ENCODE measurements at places on chromosomes 1 and 21.

DNA sequence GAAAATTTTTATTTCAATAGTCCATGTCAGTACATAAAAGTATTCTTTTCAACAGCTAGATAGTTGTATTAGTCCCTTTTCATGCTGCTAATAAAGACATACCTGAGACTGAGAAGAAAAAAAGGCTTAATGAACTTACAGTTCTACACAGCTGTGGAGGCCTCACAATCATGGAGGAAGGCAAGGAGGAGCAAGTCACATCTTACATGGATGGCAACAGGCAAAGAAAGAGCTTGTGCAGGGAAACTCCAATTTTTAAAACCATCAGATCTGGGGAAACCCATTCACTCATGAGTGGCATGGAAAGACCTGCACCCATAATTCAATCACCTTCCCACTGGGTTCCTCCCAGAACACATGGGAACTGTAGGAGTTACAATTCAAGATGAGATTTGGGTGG is 50.7 kb downstream of the PTGFR start:
- DNase-seq = no peak

DNA sequence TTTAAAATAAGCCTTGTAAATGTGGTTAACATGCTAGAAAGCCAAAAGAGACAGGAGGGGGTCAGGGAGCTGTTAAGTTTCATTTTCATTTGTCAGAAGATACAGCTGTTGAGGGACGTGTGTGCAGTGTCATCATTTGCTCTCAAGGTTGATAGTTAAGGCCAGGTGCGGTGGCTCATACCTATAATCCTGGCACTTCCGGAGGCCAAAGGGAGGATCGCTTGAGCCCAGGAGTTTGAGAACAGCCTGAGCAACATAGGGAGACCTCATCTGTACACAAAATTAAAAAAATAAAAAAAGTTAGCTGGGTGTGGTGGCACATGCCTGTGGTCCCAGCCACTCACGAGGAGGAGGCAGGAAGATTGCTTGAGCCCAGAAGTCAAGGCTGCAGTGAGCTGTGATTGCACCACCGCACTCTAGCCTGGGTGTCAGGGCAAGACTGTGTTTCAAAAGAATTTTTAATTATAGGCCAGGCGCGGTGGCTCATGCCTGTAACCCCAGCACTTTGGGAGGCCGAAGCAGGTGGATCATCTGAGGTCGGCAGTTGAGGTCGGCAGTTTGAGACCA is 22.7 kb downstream of the ZBTB8OS start:
- no peak for DNase-seq

DNA sequence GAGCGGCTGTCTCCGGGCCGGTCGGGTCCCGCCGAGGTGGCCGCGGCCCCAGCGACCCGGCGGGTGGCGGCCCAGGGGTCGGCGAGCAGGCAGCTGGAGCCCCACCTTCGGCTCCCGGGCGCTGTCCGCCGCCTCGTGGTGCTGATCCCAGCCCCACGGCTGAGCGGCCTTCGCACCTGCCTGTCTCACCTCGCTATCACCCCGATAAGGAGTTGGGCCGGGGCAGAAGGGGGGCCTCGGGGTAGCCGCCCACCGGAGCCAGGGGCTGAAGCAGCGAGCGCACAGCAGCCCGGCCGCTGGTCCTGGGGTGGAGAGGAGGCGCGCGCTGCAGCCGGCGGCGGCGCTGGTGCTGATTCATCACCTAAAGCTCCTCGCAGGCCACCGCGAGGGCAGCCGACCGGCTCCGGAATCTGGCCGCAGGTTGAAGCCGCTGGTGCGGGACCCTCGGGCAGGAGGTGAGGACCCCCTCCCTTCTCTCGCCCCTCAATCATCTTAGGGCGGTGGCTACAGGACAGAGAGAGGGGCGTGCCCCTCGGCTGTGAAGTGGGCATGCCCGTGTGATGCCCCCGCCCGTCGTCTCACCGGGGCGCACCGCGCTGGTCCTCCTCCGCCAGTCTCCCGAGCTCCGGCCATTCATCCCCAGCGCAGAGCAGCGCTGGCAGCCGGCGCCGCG is 575 bp downstream of the TRIM67 start:
- DNase-seq = no peak

GRCh38 chr1:224226849-224227502 is 43.9 kb downstream of the DEGS1 start:
- no peak for DNase-seq

DNA sequence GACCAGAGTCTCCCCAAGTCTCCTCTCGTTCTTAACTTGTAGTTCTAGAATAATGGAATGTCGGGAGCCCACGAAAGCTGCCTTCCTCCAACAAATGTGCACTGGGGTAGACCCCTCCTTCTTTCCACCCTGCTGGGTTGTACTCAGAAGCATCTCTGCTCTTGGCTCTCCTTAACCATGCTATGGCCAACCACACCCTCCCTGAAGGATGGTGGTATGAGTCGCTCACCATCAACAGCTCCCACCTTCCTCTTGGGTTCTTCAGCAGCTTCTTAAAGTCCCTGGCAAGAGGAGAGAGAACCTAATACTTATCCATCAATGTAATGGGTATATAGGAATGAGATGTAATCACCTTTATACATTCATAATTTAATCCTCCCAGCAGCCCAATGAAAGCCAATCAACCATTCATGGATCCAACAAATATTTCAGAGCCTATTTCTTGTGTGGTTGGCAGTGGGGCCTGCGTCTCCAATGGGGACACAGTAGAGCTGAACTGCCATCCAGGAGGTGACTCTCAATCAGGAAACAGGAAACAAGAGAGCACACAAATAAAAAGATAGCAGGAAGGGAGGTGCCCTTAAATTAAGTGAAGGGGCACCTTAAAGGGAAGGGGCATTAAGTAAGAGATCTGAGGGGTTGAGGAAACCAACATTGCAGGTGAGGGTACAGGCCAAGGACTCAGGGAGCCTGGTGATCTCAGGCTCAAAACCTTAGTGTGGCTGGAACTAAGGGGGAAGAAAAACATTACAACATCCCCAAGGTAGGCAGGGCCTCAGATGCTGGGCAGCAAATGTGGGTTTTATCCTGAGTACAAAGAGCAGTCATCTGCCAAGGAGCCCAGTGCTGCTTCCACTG is 64.4 kb upstream of the ETS2 start:
- DNase-seq = no peak

DNA sequence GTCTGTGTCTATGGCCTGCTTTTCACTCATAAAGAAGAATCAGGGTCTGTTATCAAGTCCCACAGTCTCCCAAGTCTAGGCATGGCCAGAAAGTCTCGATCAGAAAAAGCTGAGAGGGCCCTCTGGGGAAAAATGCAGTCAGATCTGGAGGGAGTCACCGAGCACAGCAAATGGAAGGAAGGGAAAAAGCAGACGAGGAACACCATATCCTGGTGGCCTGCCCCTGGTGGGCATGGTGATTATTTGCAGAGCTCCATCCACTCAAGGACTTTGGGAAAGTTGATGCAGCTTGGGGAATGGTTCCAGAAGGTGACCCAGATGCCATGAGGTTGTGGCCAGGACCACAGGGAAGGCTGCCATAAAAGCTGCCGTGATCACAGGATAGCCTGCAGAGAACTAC is 189.1 kb downstream of the CLIC6 start:
- DNase-seq = no peak

GRCh38 chr1:112319371-112320040 is 76.5 kb upstream of the CTTNBP2NL start:
- DNase-seq = no peak

DNA sequence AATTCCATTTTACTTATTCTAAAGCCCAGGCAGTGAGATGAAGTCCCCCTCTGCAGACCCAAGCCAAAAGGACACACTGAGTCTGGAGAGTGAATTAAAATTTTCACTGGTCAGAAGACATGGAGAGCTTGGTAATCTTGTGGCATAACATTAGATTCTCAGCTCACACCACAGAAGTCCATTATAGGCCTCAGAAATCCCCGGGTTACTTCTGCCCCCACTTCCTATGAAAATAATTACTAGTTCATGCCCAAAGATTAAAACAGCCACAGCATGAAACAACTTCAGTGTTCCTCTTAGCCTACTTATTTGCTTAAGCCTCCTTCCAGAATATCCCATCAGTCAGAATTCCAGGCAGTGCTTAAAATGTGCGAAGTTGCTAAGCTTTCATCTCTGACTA is 123.3 kb downstream of the ZC3H11B start:
- DNase-seq = no peak

- no peak for DNase-seq
These were observed 89.4 kb downstream of the ABCA4 start for GRCh38 chr1:94031591-94031990.

DNA sequence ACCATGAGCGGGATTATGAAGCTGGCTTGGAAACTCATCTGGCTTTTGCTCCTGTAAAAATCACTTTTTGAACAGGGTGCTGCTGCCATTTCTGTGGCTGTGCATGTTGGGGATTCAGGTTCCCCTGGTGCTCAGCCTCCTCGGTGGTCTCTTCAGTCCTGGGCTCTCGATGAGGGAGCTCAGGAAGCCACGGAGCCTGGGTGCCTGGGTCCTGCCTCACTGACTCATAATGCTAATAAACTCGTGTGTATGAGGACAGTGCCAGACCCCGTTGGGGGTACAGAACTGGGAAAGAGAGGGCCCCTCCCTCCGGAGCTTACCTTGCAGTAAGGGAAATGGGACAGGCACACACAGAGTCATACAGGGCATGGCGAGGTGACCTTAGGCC is 5.8 kb downstream of the COQ8A start:
- DNase-seq = no peak

GRCh38 chr1:175572932-175573868 is 170.2 kb downstream of the TNR start:
- DNase-seq = no peak

- DNase-seq = no peak
These were observed 5.2 kb downstream of the S100A10 start for GRCh38 chr1:151988405-151988923.

DNA sequence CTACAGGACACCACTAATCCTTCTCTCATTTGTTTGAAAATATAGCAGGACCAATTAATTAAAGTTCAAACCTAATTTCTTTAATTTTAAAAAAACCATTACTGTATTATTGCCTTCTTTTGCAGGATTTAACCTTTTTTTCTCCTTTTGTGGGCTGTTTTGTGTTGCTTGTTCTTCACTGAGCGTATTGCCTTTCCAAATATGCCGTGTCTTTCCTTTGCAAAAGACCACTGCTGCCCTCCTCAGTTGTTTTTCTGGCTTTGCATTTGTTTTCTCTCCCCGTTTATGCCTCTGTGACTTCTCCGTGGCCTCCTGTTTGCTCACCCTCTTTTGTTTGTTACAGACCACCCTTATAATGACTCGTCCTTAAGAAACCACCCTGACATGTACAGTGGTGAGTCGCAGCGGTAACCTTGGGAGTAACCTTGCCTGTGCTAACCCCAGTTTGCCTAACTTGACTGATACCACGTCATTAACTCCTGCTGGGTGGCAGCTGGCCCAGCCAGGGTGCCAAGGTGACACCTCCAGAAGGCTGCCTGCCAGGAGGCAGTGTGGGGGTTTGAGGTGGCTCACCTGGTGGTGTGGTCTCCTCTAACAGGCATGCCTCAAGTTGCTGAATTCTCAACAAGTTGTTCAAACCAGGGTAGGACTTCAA is 81.1 kb upstream of the CNTN2 start:
- DNase-seq = no peak

DNA sequence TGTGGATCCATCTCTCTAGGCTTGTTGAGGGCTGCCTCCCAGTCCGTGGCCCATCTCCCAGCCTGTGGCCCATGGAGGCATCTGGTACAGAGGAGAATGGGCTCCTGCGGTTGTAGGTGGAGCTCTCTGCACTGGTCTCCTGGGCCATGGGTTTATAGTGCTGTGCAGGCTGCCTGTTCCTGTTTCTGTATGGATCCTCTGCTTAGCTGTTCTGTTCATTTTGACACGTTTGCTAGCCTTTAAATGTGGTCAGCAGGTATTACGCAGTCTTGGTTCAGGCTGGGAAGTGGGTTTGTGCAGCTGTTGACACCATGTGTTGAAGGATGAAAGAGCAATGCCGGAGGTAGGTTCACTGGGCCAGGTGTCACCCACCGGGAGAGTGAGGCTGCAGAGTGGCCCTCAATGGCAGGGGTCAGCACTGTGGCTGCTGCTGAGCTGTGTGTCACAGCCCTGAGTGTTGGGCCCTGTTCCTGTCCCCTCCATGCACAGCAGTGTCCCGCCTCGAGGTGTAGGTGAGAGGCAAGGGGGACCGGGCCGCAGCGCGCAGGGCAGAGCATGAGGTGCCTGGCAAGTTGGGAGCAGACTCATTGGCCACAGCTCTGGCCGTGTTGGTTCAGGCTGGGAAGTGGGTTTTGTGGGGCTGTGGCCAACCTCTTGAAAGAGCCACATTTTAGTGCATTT is 39.0 kb downstream of the SNAP47 start:
- no peak for DNase-seq

DNA sequence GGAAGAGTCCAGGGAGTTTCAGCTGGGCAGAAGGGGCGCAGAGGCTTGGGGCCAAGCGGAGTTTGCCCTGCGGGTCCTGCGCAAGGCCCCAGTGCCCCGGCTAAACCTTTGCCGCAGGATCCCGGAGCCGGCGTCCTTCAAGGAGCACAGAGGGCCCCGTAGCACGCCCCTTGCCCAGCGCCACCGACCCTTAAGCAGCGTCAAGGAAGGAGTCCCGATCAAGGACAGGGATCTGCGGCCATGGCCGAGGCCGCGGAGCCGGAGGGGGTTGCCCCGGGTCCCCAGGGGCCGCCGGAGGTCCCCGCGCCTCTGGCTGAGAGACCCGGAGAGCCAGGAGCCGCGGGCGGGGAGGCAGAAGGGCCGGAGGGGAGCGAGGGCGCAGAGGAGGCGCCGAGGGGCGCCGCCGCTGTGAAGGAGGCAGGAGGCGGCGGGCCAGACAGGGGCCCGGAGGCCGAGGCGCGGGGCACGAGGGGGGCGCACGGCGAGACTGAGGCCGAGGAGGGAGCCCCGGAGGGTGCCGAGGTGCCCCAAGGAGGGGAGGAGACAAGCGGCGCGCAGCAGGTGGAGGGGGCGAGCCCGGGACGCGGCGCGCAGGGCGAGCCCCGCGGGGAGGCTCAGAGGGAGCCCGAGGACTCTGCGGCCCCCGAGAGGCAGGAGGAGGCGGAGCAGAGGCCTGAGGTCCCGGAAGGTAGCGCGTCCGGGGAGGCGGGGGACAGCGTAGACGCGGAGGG is 520 bp downstream of the CLIC6 start:
- DNase-seq = no peak

DNA sequence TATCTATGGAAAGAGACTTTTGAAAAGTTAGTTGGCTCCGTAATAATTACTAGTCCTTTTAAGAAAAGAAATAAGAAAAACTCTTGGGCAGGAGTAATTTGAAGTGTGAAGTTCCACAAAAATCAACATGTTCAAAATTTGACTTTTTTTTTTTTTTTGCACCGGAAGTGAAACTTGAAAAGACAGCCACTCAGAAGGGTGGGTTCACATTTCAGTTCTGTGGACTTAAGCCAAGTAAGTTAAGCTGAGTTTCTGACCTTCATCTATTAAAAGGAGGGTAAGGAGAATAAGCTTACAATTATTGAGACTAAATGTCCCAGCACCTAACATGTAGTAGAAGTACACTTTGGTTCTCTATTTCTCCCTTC is 11.0 kb downstream of the RO60 start:
- DNase-seq = no peak

GRCh38 chr1:219621047-219621786 is 8.3 kb upstream of the ZC3H11B start:
- no peak for DNase-seq

- DNase-seq = no peak
These were observed 44.9 kb downstream of the GADD45A start for GRCh38 chr1:67729872-67730271.

GRCh38 chr1:59292562-59292961 is 4.3 kb upstream of the FGGY start:
- peak; percentile 27 for DNase-seq
